Activated CD8-positive, alpha-beta memory T cell treated with anti-CD3 and anti-CD28 coated beads for 1 hour (primary cell): ENCODE measurements at places on chromosomes 5 and 9.

- no peak for DNase-seq
Observed at GRCh38 chr5:18761801-18762200, 1127.5 kb downstream of the TAF11L14 start.

DNA sequence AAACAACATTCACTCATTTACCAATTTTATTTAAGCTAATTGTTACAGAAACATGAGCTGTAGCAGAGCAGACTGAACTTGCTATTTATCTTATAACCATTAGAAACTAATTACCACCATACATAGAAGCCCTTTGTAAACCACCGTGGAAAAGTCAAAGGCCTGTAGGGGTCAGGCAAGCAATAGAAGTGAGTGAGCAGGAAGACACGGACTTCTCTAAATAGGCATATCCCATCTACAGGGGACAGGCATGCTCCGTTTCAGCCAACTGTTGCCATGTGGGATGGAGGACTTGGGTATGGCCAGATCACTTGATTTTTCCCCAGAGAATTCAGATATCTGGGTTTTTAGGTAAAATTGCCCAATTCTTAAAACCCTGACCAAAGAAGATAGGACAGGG, 44.8 kb downstream of the PRRC1 start:
- no peak for DNase-seq

GRCh38 chr5:149063017-149063687, at the start of gene SH3TC2:
Gene SH3TC2 (minus strand): TSS chr5:149063062. CDS start chr5:149063022, 40 bp downstream.
- no peak for DNase-seq

DNA sequence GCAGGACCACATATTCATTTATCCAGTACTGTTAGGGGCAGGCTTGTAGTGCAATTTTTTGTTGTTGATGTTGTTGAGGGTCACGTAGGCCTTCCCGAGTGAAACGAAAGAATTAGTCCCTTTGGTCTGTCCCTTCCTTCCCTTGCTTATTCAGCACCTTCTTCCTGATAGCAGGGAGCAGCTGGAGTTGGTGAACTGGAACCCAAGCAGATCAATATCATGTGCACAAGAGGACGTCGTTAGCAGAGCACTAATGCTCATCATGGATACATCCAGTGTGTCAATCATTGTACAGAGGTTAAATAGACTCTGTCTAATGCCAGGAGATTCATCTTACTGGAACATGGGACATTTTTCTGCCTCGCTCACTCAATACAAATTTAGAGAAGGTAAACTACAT, 33.0 kb upstream of the MAP1B start:
- DNase-seq: no peak

- no peak for DNase-seq
Observed at GRCh38 chr9:18935541-18935940, 97.5 kb downstream of the SAXO1 start.

DNA sequence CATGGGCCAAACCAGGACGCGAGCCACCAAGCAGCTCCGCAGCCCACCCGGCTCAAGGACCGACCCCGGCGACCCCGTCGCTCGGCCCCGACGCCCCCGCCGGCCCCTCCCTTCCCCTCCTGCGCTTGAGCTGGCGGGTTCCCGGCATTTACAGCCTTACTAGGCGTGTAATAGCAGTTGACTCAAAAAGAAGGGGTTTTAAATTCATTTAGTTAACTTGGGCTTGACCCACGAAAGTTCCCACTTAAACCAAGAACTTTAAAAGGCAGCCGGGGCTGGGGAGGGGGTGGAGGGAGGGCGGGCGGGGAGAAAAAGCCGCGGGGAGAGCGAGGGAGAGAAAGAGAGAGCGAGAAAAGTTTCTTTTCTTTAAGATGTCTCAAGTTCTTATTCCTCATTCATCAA, 636 bp downstream of the PRDM12 start:
- DNase-seq: no peak

DNA sequence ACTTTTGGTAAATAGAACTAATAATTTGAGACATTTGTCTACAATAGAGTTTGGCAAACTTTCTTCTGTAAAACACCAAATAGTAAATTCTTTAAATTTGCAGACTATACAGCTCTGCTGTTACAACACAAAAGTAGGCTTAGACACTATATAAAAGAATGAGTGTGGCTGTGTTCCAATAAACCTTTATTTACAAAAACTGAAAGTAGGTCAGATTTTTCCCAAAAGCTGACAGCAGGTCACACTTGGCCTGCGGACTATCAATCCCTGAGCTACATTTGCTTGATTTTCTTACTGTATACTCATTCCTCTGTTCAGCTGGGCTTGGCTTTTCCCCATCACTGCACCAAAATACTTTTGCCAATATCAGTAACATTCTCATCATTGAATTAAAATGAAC, 189.4 kb downstream of the COMMD10 start:
- DNase-seq: no peak

DNA sequence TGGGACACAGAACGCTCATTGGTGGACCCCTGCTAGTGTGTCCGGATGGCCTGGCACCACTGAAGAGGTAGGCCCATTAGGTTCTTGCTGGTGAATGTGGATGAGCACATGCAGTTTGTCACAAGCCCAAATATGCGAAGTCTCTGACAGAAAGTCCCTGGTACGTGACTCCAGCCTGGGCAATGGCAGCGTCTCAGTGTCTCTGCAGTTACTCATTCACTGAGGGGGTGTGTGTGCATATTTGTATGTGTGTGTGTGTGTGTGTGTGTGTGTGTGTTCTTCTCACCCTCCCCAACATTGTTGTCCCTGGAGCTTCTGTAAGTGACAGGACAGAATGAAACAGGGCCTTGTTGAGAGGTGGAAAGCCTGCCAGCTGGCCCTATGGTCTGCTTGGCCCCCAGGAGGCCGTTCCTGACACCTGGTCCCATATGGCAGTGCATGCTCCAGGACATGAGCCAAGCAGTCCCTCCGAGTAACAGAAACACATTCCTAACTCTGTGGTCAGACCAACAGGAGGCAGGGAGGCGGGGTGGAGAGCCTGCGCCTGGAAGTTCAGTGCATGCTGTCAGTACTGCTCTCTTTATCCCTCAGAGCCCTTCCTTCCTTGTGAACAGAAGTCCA, 169.9 kb downstream of the SLC28A3 start:
- DNase-seq: no peak

GRCh38 chr9:71747576-71747975, 20.7 kb downstream of the CEMIP2 start:
- no peak for DNase-seq

DNA sequence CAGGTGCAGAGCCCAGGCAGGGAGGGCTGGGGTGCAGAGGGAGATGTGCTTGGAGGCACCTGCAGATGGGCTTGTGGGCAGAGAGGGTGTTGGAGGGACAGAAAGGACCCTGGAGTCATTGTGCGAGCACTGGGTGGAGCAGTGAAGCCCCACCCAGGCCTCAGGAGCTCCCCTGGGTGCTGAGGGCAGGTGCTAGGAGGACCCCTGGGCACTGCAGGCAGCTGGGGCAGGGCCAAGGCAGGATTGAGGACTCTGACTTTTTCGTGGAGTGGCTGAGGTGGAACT, 10.3 kb upstream of the SLC6A18 start:
- no peak for DNase-seq

DNA sequence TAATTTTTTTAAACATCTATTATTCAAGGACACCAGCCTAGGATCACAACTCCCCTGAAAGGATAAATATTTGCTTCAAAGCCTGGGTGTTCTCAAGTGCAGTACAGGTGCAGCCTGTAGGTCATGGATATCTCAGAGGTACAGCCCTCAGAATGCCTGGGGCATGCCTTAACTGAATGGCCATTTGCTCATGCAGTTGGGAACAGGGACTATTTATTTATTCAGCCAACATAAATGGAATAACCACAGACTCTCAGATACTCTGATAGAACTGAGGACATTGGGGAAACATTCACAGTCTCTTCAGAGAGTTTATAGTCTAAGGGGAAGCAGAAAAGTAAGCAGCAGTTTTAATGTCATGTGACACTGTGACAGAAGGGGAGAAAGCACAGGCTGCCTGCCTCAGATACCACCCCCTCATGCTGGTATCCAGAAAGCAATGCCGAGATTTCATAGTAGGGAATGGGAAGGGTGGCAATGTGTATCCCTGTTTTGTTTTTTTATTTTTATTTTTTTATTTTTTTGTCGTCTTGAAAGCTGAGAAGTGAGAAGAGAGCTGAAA, 112.6 kb downstream of the MACIR start:
- DNase-seq: no peak

- no peak for DNase-seq
Observed at GRCh38 chr5:122301016-122301415, 11.0 kb upstream of the SNCAIP start.

- DNase-seq: no peak
Observed at GRCh38 chr9:92763721-92764380, 782 bp downstream of the BICD2 start.

GRCh38 chr5:81408496-81408895, 14.6 kb upstream of the ACOT12 start:
- DNase-seq: no peak

DNA sequence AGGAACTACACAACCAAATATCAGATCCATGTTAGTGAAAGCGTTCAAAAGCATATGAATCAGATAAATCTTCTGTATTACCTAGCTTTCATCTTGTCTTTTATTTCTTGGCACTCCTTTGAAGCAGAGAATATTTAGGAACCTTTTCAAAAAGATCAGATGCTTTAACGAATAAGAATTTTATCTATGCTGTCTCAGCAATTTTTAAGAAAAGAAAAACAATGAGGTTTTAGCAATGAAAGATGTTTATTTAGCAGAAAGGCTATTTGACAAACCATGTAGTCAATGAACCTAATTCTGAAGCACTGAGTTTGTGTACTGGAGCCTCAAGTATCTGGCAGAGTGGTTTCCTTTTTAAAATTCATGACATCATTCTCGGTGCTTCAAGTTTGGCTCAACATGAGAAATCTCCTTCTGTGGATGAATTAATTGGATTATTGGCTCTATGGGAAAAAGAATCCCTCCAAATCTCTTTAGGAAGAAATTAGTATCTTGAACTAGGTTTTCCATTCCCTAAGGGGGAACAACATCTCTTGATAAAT, 534.7 kb downstream of the CAAP1 start:
- DNase-seq: no peak

GRCh38 chr9:7325995-7326394, 473.6 kb downstream of the DMAC1 start:
- DNase-seq: no peak

GRCh38 chr9:109346904-109347303, 26.0 kb upstream of the EPB41L4B start:
- no peak for DNase-seq

GRCh38 chr5:127297348-127298035, 6.9 kb downstream of the MEGF10 start:
- DNase-seq: no peak

GRCh38 chr9:127163409-127163808, 41.0 kb upstream of the ANGPTL2 start:
- DNase-seq: no peak

GRCh38 chr5:129904667-129905472, 605 bp downstream of the CHSY3 start:
- no peak for DNase-seq

- DNase-seq: no peak
Observed at GRCh38 chr5:64688965-64689364, 1.3 kb upstream of the SHISAL2B start.

GRCh38 chr9:134789168-134789567, 91.4 kb upstream of the FCN2 start:
- no peak for DNase-seq

DNA sequence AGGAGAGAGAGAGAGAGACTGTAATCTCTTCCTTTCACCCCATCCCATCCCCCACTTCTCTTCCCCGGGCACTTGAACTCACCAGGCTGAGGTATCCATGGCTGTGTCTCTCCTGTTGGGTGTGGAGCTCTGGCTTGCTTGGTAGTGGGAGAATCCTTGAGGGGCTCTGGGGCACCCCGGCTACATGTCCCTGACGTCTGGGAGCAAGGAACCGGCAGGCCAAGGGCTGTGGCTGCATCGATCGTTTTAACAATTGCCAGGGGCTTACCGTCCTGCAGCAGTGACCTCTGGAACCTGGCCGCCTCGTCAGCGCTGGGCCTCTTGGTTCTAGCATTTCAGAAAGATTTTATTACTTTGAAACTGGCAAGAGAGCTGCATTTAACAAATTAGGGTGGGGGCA, 30.0 kb downstream of the FGF18 start:
- no peak for DNase-seq

DNA sequence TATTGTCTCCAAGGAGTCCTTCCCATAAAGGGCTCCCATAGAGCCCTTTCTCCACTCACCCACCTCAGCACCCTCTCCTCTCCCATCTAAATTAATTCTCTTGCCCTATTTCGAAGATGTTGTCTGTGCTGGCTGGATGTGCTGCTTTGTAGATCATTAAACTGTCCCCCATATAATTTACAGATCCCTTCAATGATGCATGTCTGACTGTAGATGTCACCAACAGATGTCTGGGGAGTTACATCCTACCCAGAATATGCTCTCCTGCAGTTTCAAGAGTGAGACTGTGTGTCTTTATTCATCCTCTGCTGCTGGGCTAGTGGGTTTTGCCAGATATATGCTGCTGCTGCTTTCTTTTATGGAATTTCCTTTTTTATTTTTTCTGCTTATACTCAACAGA, 351.2 kb downstream of the MLLT3 start:
- DNase-seq: no peak

DNA sequence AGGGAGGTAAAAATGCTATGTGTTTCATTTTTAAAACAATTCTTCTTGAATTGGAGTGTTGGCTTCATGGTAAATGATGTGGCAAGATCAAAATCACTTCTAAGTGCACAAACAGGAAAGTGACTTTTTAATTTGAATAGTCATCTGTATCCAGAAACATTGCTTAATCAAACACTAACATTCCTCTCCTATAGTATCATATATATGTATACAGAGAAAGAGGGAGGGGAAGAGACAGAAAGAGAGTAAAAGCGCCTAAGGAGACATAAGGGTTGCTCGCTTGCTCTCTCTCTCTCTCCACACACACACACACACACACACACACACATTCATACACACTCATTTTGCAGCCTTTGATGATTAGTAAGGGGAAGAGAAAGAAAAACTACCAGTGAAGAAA, 95.4 kb upstream of the PRDM9 start:
- no peak for DNase-seq

DNA sequence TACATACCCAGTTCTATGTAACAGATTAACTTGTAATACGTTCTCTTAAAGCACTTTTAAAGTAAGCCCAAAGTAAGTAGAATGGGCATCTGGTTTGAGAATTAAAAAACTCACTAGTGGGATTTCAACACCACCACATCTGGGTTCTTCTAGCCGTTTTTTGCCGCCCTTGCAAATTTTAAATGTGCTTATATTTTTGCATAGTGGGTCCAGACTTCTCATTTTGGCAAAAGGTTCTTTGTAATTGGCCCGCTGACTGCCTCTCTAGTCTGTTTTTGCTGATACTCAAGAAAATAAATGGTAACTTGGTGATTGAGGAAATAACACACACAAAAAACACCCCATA, 582 bp upstream of the FBXO4 start:
- no peak for DNase-seq

DNA sequence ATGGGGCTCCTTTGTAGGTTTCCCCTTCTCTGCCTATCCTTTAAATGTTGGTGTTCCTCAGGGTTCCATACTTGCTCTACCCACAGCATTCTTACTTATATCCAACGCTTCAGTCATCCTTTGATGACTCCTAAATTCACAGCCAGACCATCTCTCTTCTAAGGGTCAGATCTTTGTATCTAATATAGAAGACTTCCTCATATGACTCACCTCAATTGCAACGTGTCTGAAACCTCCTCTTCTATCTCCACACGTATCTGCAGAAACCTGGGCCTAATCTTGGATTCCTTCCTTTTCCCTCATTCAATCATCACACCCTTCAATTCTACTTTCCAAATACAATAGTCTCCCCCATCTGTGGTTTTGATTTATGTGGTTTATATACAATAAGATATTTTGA, 68.3 kb downstream of the HMGCR start:
- DNase-seq: no peak

- DNase-seq: no peak
Observed at GRCh38 chr5:74492230-74492629, 148.3 kb downstream of the ENC1 start.
